ENCODE measurements at places on chromosomes 7 and 10. TPM values are rescaled to one million over a fixed set of nuclear protein-coding genes. Genes with fewer than 3 reads are reported as not detected.

- DNase-seq = no peak
Measured at GRCh38 chr7:30485667-30486066, 7.1 kb upstream of the NOD1 start.

DNA sequence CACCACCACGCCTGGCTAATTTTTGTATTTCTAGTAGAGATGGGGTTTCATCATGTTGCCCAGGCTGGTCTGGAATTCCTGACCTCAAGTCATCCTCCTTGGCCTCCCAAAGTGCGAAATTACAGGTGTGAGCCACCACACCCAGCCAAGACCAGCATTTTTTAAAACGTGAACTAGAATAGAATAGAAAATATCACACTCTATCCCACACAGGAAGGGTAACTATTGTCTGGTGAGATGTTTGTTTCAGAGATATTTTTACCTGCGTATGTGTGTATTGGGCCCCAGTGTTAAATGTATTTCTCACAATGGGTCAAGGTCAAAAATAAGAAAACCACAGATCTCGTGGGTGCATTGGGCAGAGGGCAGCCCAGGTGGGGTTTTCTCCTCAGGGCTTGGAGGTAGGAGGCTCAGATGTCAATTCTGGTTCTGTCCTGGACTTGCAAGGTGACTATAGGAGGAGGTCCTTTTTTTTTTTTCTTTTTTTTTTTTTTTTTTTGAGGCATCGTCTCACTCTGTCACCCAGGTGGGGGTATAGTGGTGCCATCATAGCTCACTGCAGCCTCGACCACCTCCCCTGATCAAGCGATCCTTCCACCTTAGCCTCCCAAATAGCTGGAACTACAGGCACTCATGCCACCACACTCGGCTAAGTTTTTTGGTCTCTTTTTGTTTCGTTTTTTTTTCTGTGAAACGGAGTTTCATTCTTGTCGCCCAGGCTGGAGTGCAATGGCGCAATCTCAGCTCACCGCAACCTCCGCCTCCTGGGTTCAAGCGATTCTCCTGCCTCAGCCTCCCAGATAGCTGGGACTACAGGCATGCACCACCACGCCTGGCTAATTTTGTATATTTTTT is 19.0 kb downstream of the SH2B2 start:
- DNase-seq = no peak

PNLIPRP1 gene
- total RNA-seq = not detected

NPY4R gene
- total RNA-seq = 0.49 TPM

H2BK1 gene
- total RNA-seq = not detected
